Activated gamma-delta T cell treated with Interleukin-2 at 50 U/mL for 16 hours (primary cell): ENCODE measurements at places on chromosomes 1 and 21.
A peak's percentile ranks its signal among the peaks of the same experiment; 100 is the strongest.

- peak; percentile 53 for DNase-seq
Measured at GRCh38 chr1:154182344-154183045, 9.4 kb downstream of the TPM3 start.

DNA sequence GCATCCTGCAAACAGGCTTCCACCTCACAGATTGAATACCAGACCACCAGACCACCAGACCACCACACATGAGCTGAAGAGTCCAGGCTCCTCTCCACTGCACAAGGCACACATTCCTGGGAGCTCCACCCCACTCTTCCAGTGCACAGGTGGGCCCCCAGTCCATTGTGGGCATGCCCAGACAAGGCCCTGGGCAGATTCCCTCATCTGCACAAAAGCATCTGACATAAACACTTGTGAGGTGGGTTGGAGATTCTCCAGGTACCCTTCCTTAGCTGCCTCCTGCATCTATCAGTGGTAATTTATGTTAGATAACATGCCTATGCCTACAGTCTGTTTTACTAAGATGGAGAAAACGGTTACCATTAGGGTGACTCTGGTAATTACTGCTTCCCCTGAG is 11.6 kb upstream of the CTBS start:
- DNase-seq = no peak

- DNase-seq = no peak
Measured at GRCh38 chr21:39077876-39078275, 105.4 kb downstream of the PSMG1 start.

DNA sequence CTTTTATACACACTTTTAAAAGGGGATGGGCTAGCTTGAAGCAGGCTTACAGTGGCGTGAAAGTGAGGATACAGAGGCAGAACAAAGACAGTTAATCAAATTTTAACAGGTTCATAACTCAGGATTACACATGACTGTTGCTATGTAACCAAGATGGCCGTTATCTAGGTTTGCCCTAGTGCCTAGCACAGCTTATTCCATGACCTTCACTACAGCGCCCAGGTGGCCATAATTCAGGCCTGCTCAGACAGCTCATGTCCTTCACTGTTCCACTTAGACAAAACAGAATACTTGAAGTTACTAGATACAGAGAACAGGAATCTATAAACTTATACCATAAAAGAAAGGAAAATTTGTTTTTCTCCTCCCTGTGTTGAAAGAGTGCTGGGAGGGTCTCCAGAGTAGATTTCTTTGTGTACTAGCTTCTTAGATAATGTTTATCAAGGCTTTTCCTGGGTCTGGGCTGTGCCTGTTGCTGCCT is 6.2 kb upstream of the SPRR2F start:
- DNase-seq = no peak

DNA sequence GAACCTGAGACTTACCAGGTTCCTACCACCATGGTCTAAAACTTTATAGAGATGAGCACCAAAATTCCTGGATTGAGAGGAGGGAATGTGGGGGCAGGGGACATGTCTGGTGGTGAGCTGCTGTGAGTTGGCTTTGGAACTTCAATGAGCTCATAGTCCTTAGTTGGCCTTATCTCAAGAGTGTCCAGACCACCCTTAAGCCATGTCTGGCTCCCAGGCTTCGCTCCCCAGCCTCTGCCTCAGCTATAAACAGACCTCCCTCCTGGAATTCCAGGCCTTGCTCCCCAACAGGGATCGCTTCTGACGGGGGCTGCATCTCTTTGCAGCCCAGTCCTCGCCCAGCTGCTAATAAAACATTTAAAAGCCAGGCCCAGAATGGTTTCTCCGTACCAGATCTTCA is 19.5 kb downstream of the ATF3 start:
- DNase-seq = no peak

- DNase-seq = no peak
Measured at GRCh38 chr1:4224684-4225467, 324.8 kb upstream of the C1orf174 start.

GRCh38 chr1:200869753-200870391 is 2.9 kb upstream of the GPR25 start:
- DNase-seq = no peak

- DNase-seq = no peak
Measured at GRCh38 chr1:156767879-156768604, 707 bp downstream of the PRCC start.

DNA sequence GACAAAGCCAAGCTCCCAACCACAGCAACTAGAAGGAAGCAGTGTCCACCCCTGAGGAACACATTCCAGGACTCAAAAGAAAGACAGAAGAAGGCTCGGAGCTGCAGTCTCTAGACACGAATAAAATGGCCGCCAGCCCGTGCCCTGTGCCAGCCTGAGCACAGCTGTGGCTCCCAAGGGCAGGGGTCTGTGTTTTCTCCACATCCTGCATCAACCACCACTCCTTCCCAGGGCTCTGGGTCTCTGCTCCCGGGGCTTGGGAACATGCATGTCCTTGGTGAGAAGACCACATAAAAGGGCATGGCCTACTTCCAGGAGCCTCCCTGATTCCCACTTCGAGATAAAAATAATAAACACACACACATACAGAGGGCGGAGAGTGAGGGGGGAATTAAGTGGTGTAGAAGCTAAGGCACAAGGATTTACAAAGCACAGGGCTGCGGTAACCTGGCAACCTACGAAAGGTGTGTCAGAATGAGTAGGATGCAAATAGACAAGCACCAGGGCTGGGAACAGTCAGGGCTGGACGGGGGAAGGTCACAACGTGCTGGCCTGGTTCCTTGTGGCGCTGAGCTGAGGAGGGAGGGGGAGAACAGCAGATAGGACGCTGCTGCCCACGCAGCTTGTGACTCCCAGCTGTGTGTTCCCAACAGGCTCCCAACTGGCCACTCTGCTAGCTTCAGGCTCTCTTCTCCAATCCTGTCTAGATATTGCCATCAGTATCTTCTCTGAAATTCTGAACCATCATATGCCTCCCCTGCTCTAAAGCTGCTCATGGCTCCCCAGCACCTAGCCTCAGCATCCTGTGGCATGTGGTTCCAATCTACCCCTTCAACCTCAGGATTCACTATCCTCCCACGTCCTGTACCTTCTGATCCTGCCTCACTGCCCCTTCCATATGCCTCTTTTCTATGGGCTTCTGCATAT is 72.5 kb downstream of the CD34 start:
- DNase-seq = no peak

- DNase-seq = no peak
Measured at GRCh38 chr1:94316836-94317789, 79.7 kb upstream of the ARHGAP29 start.

DNA sequence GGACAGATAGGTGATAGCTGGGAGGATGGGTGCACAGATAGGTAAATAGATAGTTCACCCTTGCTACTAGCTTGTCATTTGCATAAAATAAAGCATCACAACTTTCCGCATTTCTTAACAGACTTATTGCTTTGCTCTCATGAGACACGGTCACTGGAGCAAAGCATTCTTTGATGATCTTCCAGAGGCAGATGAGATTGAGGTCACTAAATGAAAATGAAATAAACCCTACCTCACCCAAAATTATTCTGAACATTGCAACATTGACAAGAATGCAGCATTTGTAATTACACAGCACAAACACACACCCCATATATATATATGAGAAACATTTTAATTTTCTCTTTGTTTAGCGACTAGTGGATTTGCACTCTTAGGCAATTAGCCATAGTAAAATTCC is 107.6 kb downstream of the SNX7 start:
- DNase-seq = no peak
